ENCODE measurements at places on chromosomes 4 and X. TPM values are rescaled to one million over a fixed set of nuclear protein-coding genes. Genes with fewer than 3 reads are reported as not detected.

DRD5 gene
- not detected for total RNA-seq

NAT8L gene
- total RNA-seq: under 0.01 TPM

GYG2 gene
- total RNA-seq: 7.0 TPM

RLIM gene
- 22.8 TPM for total RNA-seq

XK gene
- 9.1 TPM for total RNA-seq

GPRIN3 gene
- 2.5 TPM for total RNA-seq

FAM9C gene
- not detected for total RNA-seq

FAT1 gene
- 170 TPM for total RNA-seq

CENPVL2 gene
- not detected for total RNA-seq

SRPX2 gene
- 57.3 TPM for total RNA-seq

USP26 gene
- total RNA-seq: not detected

RTL9 gene
- 0.06 TPM for total RNA-seq

PROM1 gene
- 4.2 TPM for total RNA-seq

FSTL5 gene
- 0.33 TPM for total RNA-seq

AKAP14 gene
- not detected for total RNA-seq

KIF4A gene
- 0.40 TPM for total RNA-seq

C1QTNF7 gene
- 33.2 TPM for total RNA-seq

BST1 gene
- 4.7 TPM for total RNA-seq

IBSP gene
- total RNA-seq: not detected

TMEM192 gene
- 11.6 TPM for total RNA-seq

SSX4 gene
- not detected for total RNA-seq

WDR17 gene
- total RNA-seq: 3.3 TPM

TRAM1L1 gene
- 0.29 TPM for total RNA-seq

OPRPN gene
- not detected for total RNA-seq

TRIM60 gene
- total RNA-seq: not detected

TCEAL6 gene
- 0.83 TPM for total RNA-seq

RRH gene
- not detected for total RNA-seq

LDB2 gene
- 26.6 TPM for total RNA-seq

FOXR2 gene
- not detected for total RNA-seq

LRRC66 gene
- 1.2 TPM for total RNA-seq

IL21 gene
- not detected for total RNA-seq

TCEAL5 gene
- not detected for total RNA-seq

RASSF6 gene
- 0.26 TPM for total RNA-seq

CPE gene
- total RNA-seq: 105 TPM

FAM133A gene
- total RNA-seq: not detected

CSAG1 gene
- not detected for total RNA-seq

BMPR1B gene
- total RNA-seq: 19.7 TPM

FAM241A gene
- total RNA-seq: 5.3 TPM

FRMD7 gene
- not detected for total RNA-seq

GPC4 gene
- 54.3 TPM for total RNA-seq

SPP1 gene
- 18.9 TPM for total RNA-seq

HTR2C gene
- total RNA-seq: not detected

ADAM29 gene
- not detected for total RNA-seq

THOC2 gene
- total RNA-seq: 98.1 TPM

Data from esophagus muscularis mucosa (tissue), 4 donors.